ENCODE measurements at places on chromosomes 5 and 9.
A peak's percentile ranks its signal among the peaks of the same experiment; 100 is the strongest.

DNA sequence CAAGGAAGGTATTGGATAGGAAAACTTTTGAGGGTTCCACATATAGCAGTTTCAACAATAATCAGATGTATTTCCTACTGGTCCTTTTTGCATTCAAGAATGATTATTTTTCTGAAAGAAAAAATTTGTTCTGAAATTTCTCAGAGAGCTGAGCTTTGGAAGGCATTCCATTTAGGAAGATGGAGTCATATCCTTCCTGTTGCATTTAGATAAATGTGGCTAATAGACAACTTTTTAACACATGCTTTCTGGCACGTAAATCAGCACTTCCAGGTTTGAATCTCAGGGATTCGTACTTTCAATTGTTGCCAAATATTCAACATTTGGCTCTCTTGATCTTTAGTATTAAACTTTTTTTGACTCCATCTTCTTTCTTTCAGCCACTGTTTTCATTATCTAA is 24.8 kb upstream of the TLR4 start:
- H3K36me3 ChIP-seq = no peaks in the 10 kb centered on the region
- no peak overlapping the region for H3K27ac ChIP-seq
- no peaks in the 10 kb centered on the region for H3K4me1 ChIP-seq

- peak; percentile 35 for DNase-seq
- peaks cover 4% of the 10 kb centered on the region for H3K4me1 ChIP-seq
- H3K36me3 ChIP-seq = peaks cover 3% of the 10 kb centered on the region
- peak overlapping the region; percentile 31 for H3K27ac ChIP-seq
- H3K27me3 ChIP-seq = peaks cover 1% of the 10 kb centered on the region
Observed at GRCh38 chr9:87950765-87951488, 23.4 kb downstream of the CDK20 start.

GRCh38 chr5:64771736-64772135 is 3.0 kb downstream of the CWC27 start:
- no peak overlapping the region for H3K27ac ChIP-seq
- peaks cover 14% of the 10 kb centered on the region for H3K4me1 ChIP-seq
- no peaks in the 10 kb centered on the region for H3K27me3 ChIP-seq
- no peaks in the 10 kb centered on the region for H3K36me3 ChIP-seq

DNA sequence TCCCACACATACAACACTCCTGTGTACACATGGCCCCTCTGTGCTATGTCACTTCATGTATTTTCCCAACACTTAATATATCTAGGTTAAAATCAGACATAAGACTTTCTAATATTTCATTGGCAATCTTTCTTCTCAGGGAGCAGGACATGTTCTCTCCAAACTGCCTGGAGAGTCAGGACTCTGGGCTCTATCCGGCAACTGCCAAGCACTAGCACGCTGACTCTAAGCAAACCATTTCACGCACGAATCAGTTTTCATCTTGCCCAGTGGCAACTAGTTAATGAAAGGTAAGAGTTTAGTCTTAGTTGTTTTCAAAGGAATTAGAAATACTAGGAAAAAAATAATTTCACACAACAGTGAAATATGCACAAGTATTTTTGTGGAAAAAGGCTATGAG is 124.8 kb downstream of the NFIB start:
- H3K36me3 ChIP-seq = no peaks in the 10 kb centered on the region
- H3K4me3 ChIP-seq = no peak overlapping the region

DNA sequence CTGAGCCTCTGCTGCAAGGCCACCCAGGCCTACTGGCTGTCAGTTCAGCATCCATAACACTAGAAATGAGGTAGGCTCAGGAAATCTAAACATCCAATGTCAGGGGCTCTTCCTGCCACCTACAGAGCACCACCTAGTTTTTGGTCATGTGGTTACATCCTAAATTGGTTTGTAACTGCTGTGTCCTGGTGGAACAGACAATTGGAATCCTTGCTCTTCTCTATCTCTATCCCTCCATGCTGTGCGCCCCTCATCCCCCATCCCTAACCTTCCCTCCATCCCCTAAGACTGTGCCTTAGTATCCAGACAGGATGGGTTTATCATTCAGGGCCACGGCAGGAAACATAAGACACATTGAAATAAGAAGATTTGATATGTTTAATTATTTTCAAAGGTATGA is 11.4 kb upstream of the MCTP1 start:
- H3K27ac ChIP-seq = no peak overlapping the region
- no peaks in the 10 kb centered on the region for H3K27me3 ChIP-seq
- H3K4me1 ChIP-seq = no peaks in the 10 kb centered on the region
- no peak overlapping the region for H3K4me3 ChIP-seq
- H3K36me3 ChIP-seq = no peaks in the 10 kb centered on the region
- no peak for DNase-seq

DNA sequence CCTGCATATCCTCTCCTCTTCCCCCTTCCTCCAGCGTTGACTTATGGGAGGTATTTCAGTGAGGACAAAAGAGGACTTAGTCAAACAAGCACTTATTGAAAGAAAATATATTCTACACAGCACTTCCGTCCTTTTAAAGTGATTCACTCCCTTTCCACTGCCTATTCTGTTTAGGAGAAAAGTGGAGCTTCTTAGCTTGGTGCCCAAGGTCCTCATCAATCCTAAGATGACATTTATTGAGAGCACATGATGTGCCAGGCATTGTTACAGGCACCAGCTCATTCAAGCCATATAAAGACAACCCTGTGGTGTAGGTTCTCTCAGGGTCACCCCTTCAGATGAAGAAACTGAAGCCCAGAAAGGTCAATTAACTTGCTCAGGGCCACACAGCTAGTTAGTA is 95.9 kb downstream of the KCNIP1 start:
- H3K27ac ChIP-seq = no peak overlapping the region
- peaks cover 10% of the 10 kb centered on the region for H3K27me3 ChIP-seq
- no peak for DNase-seq
- H3K4me3 ChIP-seq = no peak overlapping the region
- H3K36me3 ChIP-seq = no peaks in the 10 kb centered on the region

- H3K4me3 ChIP-seq = peak within 1 kb of the TSS; percentile 97
- DNase-seq = peak; percentile 87
- peak within 1 kb of the TSS; percentile 95 for H3K27ac ChIP-seq
- peaks cover 13% of the 10 kb centered on the region for H3K27me3 ChIP-seq
Observed at GRCh38 chr5:160312134-160312959, at the start of gene CCNJL. TSS of gene CCNJL (minus strand) at chr5:160312564. CDS start at chr5:160311923, 641 bp downstream.

DNA sequence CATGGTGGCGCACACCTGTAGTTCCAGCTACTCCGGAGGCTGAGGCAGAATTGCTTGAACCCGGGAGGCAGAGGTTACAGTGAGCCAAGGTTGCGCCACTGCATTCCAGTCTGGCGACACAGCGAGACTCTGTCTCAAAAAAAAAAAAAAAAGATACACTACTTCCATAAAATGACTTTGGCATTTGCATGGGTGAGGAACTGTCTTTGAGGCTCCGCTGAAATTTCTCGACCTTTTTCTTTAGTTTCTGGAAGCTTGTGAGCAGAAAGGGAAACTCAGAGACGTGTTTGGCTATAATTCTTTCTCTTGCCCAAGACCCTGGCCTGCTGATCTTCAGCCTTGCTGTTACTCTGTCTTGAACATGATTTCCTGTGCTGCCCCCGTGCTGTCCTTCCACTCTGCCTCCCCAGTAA is 37.3 kb downstream of the SPIN1 start:
- no peak for DNase-seq
- H3K36me3 ChIP-seq = peaks cover 6% of the 10 kb centered on the region
- H3K27ac ChIP-seq = peak overlapping the region; percentile 95
- H3K27me3 ChIP-seq = peaks cover 3% of the 10 kb centered on the region
- H3K4me1 ChIP-seq = peaks cover 10% of the 10 kb centered on the region

DNA sequence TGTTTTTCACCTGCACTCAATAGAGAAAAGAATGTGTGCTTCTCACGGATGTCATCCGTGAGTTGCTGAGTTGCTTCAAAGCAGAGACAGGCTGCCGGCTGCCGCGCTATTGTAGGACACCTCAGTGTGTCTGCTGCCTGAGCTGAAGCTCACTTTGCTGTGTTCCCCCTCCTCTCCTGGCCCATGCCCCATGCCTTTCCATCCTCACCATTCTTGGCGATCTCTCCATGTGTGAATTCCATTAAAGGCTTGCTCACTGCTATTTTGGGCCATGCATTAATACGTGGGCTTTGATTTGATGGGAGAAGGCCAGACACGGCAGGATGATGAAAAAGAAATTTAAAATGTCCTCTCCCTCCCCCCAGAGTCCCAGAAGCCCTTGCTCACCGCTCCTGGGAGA is 14.5 kb downstream of the ADAM19 start:
- peak overlapping the region; percentile 73 for H3K27ac ChIP-seq
- peak overlapping the region; percentile 64 for H3K4me3 ChIP-seq
- no peak for DNase-seq
- H3K4me1 ChIP-seq = peaks cover 32% of the 10 kb centered on the region

- H3K4me3 ChIP-seq = peak overlapping the region; percentile 93
- peaks cover 5% of the 10 kb centered on the region for H3K4me1 ChIP-seq
- no peaks in the 10 kb centered on the region for H3K36me3 ChIP-seq
- peaks cover 8% of the 10 kb centered on the region for H3K27me3 ChIP-seq
- peak overlapping the region; percentile 17 for H3K27ac ChIP-seq
- DNase-seq = peak; percentile 43
Observed at GRCh38 chr5:612498-613424, 621 bp downstream of the CEP72 start.

DNA sequence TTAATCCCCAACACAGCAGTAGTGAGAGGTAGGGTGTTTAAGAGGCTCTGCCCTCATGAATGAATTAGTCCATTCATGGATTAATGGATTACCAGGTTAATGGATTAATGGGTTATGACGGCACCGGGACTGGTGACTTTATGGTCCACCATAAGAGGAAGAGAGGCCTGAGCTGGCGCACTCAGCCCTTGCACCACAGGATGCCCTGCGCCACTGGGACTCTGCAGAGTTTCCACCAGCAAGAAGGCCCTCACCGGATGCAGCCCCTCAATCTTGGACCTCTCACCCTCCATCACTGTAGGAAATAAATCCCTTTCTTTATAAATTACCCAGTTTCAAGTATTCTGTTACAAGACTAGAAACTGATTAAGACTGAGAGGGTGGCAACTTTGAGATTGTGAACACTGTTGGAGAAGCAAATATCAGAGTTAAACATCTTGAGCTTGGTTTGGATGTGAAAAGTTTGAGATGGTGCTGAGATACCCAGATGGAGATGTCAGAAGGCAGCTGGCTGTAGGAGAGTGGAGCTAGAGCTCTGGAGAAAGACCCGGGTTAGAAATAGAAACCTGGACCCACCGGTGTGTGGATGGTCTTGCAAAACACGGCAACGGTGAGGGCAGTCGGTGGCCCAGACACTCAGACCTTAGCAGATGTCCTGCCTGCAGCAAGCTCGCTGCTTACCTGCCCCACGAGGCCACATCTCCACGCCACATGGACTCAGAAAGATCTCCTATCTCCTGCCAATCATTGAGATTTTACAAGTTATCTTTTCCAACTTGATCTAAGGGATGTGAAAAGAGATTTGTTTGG is 98.8 kb downstream of the HSD17B3 start:
- peaks cover 22% of the 10 kb centered on the region for H3K4me1 ChIP-seq
- peak overlapping the region; percentile 32 for H3K4me3 ChIP-seq
- H3K36me3 ChIP-seq = no peaks in the 10 kb centered on the region
- H3K27ac ChIP-seq = peak overlapping the region; percentile 91
- no peak for DNase-seq

DNA sequence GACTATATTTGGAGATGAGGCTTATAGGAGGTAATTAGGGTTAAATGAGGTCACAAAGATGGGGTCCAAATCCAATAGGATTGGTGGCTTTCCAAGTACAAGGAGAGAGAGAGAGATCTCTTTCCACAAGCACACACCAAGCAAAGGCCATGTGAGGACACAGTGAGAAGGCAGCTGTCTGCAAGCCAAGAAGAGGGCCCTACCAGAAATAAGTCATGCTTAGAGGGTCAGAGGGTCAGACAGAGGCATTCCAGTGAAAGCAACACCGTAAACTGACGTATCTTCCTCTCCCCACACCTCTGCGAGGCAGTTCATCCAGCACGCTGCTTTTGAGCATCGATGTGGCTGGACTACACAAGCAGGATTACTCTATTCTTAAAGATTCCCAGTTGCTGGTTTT is 87.9 kb downstream of the SLC1A3 start:
- DNase-seq = no peak
- H3K4me1 ChIP-seq = peaks cover 13% of the 10 kb centered on the region
- H3K27ac ChIP-seq = no peak overlapping the region
- H3K27me3 ChIP-seq = peaks cover 9% of the 10 kb centered on the region
- no peaks in the 10 kb centered on the region for H3K36me3 ChIP-seq

DNA sequence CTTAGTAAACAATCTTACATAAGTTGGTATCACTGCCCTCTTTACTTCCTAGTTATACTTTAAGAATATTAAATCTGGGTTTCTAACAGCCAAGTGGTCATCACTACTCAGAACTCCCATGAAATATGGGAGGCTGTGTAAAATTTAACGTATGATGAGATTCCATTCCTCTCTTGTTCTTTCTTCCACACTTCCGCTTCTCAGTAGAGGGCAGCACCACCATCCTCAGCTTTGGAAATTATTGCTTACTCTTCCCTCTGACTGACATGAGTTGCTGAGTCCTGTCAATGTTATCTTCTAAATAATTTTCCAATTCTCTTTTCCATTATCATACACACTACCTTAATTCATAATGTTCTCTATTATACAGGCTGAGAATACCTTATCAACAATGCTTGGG is 194.0 kb downstream of the RFX3 start:
- no peaks in the 10 kb centered on the region for H3K36me3 ChIP-seq
- peak; percentile 22 for DNase-seq
- no peaks in the 10 kb centered on the region for H3K4me1 ChIP-seq
- H3K27ac ChIP-seq = no peak overlapping the region

DNA sequence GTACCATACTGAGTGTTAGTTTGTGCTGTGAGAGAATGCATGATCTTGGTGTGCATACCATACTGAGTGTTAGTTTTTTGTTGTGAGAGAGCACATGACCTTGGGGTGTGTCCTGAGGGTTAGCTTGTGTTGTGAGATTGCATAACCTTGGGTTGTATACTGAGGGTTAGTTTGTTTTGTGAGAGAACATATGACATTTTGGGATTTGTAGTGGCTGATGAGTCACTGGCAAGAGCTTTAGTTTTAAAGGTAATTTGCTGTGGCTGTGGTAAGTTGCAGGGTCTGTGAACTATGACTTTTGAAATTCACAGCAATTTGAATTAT is 1068.3 kb upstream of the EDIL3 start:
- H3K4me3 ChIP-seq = no peak overlapping the region
- no peaks in the 10 kb centered on the region for H3K36me3 ChIP-seq
- H3K27ac ChIP-seq = no peak overlapping the region
- peaks cover under 1% of the 10 kb centered on the region for H3K27me3 ChIP-seq

DNA sequence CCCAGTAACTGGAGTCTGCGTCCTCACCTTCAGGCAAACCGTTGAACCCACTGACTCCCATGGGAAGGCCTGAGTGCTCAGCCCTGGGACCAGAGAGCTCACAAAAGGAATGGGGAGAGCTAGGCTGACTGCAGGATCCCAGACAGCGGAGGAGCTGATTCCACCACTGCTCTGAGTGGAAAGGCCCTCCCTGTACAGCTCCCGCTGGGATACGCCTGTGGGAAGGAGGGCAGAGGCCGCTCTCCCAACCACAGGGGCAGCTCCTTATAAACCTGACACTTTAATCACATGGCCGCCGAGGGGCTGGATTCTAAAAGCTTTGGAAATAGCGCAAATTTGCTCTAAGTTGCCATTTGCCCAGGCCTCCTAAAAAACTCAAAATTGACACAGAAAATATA is 37.1 kb downstream of the DBH start:
- peaks cover 4% of the 10 kb centered on the region for H3K36me3 ChIP-seq
- no peaks in the 10 kb centered on the region for H3K4me1 ChIP-seq
- H3K4me3 ChIP-seq = no peak overlapping the region
- no peak for DNase-seq
- no peak overlapping the region for H3K27ac ChIP-seq
